ENCODE measurements at places on chromosomes 4 and X. TPM values are rescaled to one million over a fixed set of nuclear protein-coding genes. Genes with fewer than 3 reads are reported as not detected.
A peak's percentile ranks its signal among the peaks of the same experiment; 100 is the strongest.

- DNase-seq, result no peak
Measured at GRCh38 chrX:136827026-136827425, 46.3 kb upstream of the ARHGEF6 start.

DNA sequence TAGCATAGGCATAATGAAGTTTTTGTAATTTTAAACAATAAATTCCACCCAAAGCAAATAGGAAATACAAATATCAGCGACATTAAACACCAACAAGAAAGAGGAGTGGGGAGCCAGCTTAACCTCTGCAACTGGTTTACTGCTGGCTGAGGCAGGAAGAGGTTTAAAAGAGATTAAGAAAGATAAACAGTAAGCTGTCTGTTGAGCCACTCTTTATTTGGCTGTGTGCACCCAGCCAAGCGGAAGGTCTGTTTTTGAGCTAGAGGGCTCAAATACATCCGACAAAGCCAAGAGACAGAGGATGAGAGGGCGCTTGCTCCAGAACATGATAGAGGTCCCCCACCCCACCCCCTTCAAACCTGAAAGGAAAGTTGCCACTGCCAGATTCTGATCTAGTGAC lies 191.4 kb downstream of the MGST2 start:
- no peak for DNase-seq

DNA sequence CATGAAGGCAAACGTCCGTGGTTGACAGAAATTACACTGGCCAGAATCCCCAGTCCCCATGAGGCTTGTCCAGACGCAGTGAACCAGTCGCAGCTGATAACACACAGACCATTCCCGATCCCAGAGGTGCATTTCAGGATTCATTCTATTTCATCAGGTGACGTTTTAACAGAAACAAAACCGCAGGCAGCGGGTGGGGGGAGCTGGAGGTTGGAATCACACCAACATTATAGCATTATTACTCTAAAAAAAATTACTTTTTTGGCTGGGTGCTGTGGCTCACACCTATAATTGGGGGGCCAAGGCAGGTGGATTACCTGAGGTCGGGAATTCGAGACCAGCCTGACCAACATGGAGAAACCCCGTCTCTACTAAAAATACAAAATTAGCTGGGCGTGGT lies 25.2 kb downstream of the NOP14 start:
- DNase-seq, result no peak

DNA sequence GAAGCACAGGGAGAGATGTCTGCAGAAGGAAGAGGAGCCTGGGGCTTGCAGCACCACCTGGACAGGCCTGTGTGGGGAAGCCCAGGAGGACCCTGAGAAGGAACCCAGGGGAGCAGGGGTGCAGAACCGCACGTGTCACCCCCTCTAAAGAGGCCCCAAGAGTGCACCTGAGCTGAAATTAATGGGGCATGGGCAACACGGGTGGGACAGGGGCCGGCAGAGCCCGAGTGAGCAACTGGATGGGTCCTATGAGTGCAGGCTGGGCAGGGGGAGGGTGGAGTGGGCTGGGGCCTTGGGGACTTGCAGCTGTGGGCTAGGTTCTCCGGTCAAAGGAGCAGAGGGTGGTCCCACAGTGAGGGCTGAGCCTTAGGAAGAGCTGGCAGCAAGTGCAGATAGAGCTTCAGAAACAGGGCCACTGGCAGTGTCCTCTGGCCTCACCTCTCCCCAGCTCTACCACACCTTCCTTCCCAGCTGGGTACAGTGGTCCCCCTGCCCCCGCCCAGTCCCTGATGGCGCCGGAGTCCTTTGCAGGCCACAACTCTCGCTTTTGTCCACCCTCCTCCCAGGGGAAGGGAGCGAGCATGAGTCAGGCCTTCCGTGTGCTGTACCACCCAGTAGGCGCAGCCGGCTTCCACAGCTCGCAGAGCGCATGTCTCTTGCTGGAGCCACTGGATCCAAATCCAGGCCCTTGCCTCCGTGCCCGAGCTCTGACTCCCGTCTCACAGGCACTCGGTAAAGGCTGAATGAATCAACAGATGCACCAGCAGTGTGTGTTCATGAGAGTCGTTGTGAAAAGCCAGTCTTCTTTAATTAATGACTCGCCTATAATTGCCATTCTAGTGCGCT lies 131.6 kb downstream of the HMX1 start:
- DNase-seq, result no peak

GRCh38 chr4:67558493-67558892 lies at the start of gene STAP1:
TSS of gene STAP1 (plus strand) at chr4:67558727. CDS start at chr4:67558810, 83 bp downstream.
- no peak for DNase-seq

DNA sequence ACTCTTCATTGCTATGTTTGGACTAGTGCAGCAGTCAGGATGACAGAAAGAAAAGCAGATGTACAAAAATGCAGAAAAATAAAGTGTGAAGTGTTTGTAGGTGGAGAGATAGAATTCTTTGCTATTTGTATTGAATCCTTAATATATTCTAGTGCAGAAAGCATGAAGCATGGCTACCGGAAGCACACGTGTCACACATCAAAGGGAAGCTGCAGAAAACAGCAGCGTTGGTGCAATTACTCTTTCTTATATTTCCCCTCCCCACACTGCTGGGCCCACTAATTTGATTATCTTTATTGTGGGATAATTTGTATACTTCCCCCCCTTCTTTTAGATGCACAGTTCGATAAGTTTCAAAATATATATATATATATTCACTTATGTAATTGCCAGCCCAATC lies 35.9 kb upstream of the TAPT1 start:
- no peak for DNase-seq

DNA sequence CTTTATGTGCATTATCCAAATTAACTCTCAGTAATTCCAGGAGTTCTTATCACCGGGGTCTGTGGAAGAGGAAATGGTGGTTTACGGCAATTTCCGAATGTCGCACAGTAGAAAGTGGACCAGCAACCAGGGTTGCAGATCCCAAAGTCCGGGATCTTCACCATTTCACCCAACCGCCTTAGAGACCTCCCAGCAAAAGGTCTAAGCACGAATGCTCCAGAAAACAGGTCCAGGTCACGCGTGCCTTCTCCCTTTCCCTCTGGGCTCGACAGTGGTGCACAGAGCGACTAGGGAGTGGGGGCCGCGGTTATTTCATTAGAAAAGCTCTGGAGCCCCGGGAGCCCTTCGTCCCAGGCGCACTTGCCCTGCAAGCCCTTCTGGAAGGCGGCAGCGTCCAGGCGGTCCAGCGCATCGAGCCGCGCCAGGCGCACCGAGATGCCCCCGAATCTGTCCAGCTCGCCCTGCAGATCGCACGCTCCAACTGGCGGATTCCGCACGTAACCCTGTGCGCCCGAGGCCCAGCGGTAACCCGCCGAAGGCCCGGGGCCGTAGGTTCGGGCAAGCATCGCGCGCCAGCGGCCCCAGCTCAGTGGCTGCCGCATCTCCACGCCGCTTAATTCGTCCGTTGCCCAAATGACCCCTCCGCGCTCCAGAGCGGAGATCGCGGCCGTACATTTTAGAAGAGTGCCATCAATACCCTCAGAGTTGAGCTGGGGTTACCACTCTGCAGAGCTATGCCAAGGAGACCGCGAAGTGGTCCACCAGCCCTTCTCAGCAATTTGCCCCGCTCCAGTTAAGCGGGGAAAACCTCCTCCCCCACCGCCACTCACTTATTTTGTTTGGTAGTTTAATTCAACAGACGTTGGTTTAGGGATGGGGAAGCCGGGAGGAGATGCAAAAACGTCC lies at the start of gene NUDT6:
TSS of gene NUDT6 (minus strand) at position 627 of the 906 bp plus-strand sequence. CDS start at position 602, 25 bp downstream.
- DNase-seq, result peak; percentile 50

PCGF3 gene
- 61.2 TPM for total RNA-seq

RAB9B gene
- total RNA-seq, result 3.7 TPM

DNA sequence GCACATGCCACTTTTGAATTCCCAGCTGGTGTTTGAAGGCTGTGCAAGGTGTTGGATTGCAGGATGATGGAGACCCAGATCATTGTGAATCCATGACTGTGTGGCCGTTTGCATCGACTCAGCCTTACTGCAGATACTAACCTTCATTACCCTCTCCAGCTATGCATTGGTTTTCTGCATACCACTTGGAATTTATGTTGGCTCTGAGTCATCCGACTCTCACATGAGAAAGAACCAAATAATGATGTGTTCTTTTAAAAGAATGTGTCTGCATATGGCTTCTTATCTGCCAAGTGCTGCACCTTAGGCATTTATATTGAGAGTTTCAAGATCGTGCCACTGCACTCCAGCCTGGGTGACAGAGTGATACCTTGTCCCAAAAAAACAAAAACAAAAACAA lies 106.7 kb upstream of the PRKX start:
- DNase-seq, result no peak

- DNase-seq, result no peak
Measured at GRCh38 chr4:133095591-133095990, 53.5 kb upstream of the PCDH10 start.

DNA sequence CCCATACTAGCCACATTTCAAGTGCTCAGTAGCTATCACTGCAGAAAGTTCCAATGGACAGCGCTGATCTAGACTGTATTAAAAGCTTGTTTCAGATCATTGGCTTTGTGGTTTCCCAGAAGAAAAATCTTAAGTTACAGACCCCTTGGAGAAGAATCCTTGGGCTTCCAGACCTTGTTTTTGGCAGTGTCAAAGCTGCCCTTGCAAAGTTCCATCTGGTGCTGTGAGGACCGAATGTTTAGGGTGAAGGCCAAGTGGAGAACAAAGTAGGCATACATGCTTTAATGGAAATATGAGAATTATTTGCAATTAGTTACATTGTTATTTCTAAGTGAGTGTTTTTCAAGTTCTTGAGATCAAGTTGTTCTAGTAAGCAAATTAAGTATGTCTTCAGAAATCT lies 144.7 kb downstream of the FRMPD4 start:
- no peak for DNase-seq

DNA sequence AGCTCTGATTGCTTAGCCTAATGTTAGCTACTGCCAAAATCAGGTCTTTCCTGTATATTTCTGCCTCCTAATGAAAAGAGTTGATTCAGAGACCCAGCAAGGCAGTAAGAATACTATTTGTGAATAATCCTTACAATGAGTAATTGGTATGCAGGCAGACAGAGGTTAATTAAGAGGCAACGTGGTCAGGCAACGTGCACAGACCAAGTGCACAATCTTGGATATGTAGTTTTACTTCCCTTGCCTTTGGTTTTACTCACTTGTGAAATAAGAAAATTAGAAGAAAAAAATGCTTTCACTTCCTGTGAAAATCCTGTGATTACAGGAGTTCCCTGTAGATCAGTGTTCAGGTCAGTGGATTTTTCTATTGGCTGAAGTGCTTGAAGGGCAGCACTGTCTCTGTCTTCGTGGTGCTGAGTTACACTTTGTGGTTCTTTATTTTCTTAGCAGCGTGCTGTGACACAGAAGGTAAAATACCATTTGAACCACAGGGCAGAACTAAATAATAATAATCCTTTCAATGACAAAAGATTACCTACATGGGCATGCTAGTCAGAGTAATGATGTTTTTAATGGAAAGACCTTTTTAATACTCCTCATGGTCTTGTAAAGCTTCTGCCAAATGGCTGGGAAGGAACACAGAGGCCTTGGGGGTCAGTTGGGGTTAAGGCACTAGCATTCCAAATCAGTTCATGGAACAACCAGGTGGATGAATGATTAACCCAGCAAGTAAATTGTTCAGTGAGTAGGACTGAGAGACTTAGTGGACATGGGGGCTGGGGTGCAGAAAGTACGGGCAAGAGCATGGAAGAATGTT lies 430.9 kb downstream of the MAPK10 start:
- DNase-seq, result no peak

DNA sequence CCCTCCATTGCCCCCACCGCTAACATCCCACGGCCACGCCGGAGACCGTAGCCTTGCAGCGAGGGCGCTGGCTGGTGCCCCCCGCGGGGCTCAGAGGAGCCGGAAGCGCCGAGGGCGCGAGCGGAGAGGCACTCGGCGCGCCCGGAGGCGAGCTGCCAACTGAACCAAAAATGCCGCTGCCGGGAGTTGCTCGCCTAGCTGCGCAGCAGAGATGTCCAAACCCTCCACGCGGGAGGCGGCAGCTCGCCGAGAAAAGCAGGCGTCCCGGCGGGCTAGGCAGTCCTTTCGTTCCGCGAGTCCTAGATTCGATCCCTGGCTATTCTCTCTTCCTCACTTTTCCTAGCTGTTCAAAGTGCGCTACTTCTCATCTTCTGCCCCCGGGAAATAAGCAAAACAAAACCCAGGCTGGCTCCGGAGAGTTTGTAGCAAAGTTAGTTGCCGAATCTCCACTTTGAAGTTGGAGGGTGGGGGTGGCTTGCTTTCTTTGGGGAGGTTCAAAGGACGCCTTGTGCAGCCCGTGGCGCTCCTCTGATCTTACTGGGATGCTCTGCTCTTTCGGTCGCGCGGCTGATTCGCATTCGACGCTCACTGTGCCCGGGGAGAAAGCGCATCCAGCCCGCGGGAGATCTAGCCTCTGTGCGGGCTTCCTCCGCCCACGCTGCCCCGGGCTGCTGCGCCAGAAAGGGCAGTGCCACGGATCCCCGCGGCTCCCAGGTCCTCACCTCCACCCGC lies 723 bp downstream of the NKX6-1 start:
- no peak for DNase-seq

GLUD2 gene
- 6.5 TPM for total RNA-seq

DNA sequence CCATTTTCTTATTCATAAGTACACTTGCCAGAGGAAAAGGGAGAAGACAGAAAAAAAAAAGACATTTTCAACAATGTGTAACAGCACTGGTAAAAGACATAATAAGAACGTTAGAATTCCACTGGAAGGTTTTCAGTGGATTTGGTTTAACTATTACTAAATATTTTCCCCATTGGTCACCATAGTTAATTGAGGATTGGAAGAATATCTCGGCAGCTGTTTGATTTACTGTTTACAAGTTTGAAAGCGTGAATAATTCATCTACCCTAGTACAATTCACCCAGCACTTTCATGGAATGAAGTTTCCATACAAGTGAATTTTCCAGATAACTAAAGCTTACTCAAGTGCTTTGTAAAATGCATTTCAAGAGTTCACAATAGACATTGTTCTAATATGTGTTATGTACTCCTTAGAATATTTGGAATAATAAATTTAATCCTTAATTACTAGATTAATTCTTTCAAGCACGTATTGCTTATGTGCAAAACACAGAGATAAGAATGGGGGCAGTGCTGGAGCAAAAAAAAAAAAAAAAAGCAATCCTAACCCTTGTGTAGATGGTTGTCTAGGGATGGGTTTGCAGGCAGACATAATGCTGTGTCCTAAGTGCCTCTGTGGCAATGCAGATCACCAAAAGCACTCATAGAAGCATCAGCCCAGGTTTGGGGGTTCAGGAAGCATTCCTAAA lies 57.1 kb downstream of the ENPEP start:
- DNase-seq, result no peak

All from neural crest cell (in vitro differentiated cells).